Foreskin fibroblast (primary cell): ENCODE measurements at places on chromosomes 11 and 22.
A peak's percentile ranks its signal among the peaks of the same experiment; 100 is the strongest.

- no peak for DNase-seq
Observed at GRCh38 chr22:22458896-22459588, 49.5 kb downstream of the ZNF280B start.

GRCh38 chr22:49044091-49044490 is 783.6 kb downstream of the BRD1 start:
- no peak for DNase-seq

GRCh38 chr22:19714312-19715187 is at the start of gene SEPTIN5:
Gene SEPTIN5, plus strand, starts transcription at chr22:19714503. Its CDS starts 86 bp downstream, at chr22:19714589.
- no peak for DNase-seq

GRCh38 chr11:126063507-126063852 is 814 bp upstream of the CDON start:
- no peak for DNase-seq

DNA sequence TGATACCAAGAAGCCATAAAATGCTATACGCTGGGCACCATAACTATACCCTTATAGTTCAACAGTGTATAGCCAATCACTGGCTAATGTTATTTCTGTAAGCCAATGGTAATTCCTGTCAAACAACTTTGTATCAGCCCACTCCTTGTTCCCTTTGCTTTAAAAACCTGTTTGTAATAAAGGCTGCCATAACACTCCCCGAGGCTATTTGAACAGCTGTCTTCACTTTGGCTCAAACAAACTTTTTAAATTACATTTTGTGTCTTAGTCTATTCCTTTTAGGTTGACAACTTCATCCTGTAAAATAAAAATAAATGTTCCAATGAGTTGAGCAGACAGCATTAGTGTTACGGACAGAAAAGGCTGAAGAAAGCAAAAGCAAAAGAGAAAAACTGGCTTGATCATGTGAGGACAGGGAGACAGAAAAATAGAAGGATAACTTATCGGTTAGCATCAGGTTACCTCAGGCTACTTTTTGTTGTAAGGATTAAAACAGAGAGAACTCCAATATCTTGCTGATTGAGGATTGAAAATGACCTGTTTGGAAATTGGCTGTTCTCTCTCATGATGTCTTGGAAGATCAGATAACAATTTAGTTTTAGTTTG is 95.0 kb downstream of the AASDHPPT start:
- DNase-seq = peak; percentile 84

GRCh38 chr11:43997022-43997660 is 50.6 kb upstream of the ACCSL start:
- DNase-seq = no peak

DNA sequence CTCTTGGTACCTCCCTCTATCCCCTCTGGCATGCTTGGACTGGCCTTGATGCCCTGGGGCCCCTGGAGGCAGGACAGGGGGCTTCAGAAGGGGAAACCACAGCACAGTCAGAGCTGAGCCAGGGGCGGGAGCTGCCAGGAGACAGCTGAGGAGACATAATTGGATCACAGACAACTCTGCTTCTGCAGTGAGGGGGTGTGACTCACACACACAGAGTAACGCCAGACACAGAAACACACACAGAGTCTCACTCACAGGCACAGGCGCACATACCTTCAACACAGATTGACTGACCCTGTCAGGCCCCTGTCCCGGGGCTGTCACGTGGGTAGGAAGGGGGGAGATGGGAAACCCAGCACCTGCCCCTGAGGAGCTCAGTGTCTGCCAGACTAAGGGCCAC is 20.6 kb downstream of the STARD10 start:
- DNase-seq = peak; percentile 88

GRCh38 chr22:38163844-38164550 is 17.6 kb downstream of the PLA2G6 start:
- no peak for DNase-seq

- no peak for DNase-seq
Observed at GRCh38 chr11:60168306-60168705, 14.6 kb downstream of the MS4A6A start.

DNA sequence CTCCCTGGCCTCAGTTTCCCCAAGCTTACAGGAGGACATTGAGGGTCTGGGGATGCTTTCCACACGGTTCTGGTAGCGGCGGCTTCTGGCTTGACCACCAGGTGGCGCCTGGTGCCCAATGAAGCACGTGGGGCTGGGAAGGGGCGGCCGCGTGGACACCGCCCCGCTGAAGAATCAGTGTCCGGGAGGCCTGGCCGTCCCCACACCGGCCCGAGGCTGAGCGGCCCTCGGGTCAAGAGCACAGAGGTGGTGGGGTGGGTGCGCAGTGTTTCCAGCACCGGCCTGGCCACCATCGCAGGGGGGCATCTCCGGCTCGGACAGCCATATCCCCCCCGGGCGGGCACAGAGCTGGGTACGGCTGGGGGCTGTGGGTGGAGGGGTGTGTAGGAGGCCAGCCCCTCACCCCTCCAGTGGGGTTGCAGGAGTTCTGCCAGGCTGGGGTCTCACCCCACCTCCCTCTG is 27.8 kb upstream of the PPARA start:
- DNase-seq = peak; percentile 87

DNA sequence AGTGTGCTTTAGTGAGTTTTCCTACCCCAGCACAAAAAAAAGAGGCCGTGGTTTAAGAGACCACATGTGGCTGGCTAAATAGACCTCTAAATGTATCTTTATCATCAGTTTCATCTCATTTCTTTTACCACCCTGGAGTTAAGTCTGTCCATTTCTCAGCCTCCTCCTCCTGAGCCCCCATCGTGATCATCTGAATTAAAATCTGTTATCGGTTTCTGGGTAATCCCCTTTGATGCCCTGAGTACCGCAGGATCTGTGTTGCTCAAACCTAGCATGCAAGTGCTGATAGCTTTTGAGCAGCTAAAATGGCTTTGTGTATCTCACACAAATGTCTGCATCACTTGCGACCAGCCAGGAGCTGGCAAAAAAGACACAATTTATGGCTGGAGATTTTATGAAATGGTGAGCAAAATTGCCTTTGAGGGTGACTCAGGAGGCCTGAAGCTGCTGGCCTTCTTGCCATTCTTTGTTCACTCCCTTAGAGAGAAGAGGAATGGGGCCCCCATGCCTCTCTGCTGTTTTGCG is 236.5 kb downstream of the NTM start:
- DNase-seq = no peak

GRCh38 chr22:45587638-45588505 is 83.8 kb upstream of the ATXN10 start:
- peak; percentile 64 for DNase-seq

DNA sequence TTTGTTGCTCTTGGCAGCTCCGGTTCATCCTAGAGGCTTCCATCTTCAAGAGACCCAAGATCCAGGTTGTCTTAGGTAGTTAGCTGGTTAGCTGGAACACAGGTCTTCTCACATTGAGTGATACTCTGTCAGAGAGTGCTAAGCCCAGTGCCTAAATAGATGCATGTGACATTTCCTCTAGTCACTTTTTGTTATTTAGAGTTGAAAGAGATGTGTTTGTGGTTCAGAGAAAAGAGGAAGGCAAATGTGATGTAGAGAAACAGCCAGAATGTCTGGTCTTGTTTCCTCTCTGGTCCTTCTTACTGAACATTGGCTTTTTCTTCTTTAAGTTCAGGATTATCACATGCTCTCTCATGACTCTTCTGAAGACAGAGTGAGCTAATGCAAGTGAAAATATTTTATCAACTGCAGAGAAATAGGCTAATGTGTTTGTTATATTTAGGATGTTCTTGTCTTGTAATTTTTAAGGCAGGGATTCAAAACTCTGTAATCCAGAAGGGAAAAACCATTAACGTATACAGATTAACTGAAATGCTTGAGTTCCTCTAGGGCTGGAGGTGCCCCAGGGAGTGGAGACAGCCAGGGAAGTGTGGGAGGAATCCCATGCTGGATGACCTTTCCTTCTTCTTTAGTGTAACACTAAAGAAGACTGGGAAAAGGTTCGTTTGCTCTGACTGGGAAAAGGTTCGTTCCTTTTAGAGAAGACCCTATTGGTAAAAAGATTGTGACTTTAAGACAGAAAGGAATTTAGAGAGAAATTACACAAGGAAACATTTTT is 75.4 kb downstream of the SWAP70 start:
- no peak for DNase-seq

DNA sequence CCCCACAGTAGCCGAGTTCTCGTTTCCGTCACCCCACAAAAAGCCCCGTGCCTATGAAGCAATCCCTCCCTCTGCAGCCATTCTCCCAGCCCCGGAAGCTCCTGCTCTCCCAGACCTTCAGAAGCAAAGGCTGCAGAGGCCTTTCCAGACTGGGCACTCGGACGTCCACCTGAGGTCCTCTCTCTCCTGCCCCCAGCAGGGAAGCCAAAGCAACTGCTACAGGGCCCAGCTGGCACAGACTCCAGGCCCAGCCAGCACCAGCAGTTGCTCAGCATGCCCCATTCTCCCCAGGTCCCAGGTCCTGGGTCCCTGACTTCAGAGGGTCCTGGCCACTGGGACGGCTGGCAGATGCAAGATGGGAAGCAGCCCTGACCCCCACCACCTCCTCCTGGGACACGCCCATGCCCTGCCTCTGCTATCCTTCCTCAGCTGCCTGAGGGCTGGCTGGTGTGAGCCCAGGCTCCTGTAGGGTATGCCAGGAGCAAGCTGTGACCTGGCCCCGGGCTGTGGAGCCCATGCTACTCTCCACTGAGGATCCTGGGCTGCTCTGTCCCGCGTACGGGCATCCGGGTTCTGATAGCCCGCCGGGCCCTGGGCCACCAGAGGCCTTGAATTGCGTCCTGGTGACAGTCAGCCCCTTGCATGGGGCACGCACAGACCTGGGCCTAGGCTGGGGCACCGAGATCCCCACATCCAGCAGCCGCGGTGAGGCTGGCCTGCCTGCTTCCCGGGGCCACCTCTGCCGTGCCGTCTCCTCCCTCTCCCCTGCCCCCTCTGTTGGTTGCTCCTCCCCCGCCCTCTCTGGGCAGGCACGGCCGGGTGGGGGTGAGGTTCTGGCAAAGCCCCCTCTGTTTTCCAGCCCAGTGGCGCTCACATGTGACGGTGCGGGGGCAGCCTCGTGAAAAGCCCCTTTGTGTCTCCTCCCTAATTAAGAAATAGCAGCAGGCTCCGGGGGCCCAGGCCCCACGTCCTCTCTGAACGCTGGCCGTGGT is 1310.3 kb downstream of the BRD1 start:
- no peak for DNase-seq

DNA sequence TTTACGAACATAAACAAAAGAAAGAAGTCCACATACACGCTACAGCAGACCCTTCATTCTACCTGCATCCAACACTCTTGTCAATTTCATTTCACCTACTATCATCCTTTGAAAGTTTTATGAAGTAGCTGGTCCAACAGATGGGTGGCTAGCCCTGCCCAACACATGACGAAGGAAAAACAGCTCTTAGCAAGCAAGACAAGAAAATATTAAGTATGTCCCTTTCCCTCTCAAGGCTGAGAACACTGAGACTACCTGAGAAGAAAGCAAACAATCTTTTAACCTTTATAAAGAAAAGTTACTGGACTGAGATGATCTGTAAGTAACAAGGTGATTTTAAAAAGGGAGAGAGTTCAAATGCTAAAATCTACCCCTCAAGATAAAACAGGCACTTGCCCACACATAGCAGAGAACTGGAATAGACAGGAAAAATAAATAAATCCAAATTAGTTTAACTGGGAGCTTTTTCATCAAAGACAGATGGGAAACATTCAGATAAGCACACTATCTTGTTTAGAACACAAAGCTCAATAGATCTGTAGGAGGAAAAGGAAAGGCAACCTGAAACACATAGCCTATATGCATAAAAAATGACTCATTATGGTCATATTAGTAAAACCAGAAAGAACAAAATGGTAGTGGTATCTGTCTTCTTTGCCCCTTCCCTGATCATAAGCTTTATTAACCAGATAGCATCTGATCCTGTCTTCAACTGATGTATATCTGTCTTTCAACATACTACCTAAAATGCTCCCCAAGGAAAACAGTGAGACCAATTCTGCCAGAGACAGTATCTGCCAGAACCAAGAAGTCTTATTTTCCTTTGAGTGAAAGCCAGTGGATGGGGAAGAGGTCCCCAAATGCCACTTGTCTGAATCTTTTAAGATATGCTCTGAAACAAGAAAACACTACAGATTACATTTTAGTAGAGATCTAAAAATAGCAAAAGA is 104.3 kb downstream of the MRTFA start:
- DNase-seq = no peak

DNA sequence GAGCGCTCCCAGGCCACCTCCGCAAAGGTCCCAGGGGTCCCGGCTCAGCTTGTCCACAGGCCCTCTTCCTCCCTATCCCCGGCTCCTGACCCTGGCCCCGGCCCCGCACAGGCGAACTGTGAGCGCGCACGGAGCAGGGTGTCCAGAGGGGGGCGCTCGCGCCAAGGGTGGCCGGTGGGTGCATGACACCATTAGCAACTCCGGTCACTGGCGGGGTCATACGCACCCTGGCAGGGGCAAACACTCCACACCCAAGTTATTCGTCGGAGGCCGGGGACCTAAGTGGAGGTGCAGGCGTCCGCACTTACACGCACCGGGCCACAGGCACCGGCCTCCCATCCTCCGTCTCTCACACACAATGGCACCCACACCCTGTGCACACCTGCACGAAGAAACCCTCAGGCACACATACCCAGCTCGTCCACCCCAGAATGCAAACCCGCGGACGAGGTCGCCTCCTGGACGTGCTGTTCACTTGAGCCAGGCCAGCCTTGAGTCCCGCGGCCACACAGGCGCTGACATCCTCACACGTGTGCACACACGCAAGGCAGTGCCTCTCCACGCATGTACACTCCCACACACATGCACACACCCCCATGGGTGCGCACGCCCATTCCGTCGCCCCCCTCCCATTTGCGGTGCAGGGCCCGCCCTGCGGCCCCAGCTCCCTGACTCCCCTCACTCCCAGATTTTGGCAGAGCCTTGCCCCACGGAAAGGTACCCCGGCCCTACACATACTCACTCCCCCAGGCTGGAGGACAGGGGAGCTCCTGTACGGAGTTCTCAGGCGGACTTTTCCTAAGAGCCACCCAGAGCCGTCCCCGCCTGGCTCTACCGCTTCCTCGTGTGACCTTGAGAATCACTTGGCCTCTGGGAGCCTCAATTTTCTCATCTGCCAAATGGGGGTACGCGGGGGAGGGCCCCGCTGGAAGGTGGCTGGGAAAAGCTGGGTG is at the start of gene RASGRP2:
RASGRP2 (minus strand) TSS at position 552 of the 953 bp plus-strand sequence. CDS start 1,276 bp downstream, outside the sequence.
- DNase-seq = no peak

DNA sequence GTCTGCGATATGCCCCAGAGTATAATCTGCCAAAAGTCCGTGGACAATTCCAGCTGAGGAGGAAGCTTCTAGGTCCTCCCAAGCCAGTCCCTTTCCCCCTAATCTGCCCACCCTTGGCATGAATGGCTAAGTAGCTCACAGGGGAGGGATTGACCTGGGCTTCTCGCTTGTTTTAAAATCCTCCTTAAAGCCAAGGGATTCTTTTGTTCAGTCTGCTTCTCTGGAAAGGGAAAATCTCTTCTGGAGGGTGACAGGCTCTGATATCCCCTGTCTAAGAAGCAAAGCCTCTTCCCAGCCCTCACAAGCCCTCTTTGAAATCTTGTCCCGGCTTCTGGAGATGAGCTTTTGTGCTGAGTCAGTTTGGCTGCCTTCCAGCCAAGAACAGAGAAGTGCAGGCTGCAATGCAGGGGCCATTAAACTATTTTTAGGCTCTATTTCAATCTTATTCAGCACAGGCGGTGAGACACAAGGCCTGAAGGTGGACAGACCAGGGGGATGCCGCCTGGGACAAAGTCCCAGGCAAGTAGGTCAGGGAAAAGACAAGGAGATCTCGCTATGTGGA is 23.9 kb downstream of the NEFH start:
- peak; percentile 87 for DNase-seq
